ENCODE measurements at places on chromosomes 5 and 9.
A peak's percentile ranks its signal among the peaks of the same experiment; 100 is the strongest.

- peak; percentile 64 for DNase-seq
These were observed 23.1 kb upstream of the CNOT6 start for GRCh38 chr5:180470966-180471582.

DNA sequence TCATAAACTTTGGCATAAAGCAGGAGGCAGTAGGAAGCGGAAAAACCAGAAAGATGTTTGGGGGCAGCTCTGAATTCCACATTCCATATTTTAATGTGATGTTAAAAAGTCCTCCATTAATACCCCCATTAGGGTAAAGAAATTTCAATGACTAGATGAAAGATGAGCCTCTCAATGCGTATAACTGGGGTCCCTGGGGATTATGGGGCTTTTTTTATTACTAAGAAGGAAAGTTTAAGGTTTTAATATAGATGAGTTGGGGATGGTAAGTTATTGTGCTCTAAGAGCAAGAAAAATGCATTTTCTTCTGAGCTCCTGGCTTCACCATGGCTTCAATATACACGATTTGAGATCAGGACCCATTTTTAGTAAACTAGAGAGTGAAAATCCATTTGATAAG is 321.9 kb downstream of the CDK5RAP2 start:
- DNase-seq = no peak

DNA sequence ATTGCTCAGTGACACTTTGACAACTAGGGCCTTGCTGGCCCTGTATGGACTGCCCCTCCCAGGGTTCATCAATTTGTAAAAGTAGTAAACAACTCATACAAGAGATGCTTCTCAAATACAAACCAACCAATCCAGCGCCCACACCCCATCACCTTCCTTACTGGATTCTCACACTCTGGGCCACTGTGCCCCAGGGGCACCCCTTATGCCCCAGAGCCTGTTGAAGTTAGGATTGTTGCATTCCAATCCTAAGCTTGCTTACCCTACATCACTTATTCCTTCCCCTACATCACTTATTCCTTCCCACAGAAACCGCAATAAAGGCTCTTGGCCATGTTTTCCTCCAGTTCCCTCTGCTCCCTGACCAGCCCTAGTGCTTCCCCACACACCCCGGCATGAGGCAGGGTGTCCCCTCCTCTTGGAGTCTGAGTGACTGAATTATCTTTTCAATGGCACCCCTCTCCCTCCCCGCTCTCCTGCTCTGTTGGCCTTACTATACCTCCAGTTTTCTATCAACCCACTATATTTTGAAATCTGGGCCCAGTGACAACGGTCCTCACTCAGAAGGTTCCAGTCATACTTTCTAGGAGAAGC is 182.4 kb upstream of the S1PR3 start:
- DNase-seq = no peak

DNA sequence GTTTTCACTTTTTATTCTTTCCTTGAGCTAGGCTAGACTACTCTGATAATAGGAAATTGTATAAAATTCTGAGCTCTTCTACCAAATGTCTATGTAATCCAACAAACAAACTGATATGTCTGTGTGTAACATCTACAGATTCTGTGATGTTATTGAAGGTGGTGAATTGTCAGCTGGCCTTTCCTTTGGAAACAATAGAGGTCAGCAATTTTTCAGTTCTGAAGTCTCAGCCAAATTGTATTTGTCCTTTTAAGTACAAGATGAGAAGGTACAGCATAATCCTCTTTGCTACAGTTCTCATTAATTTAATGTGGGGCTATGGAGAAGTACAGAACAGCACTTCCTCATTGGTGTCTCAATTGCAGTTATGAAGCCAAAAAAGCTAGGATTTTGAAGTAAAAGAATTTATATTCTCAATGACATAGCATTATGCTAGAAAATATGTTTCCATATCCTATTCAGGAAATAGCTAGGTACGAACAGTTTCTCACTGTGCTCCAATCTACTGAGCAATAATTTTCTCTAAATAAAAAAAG is 198.0 kb downstream of the HINT1 start:
- peak; percentile 23 for DNase-seq

DNA sequence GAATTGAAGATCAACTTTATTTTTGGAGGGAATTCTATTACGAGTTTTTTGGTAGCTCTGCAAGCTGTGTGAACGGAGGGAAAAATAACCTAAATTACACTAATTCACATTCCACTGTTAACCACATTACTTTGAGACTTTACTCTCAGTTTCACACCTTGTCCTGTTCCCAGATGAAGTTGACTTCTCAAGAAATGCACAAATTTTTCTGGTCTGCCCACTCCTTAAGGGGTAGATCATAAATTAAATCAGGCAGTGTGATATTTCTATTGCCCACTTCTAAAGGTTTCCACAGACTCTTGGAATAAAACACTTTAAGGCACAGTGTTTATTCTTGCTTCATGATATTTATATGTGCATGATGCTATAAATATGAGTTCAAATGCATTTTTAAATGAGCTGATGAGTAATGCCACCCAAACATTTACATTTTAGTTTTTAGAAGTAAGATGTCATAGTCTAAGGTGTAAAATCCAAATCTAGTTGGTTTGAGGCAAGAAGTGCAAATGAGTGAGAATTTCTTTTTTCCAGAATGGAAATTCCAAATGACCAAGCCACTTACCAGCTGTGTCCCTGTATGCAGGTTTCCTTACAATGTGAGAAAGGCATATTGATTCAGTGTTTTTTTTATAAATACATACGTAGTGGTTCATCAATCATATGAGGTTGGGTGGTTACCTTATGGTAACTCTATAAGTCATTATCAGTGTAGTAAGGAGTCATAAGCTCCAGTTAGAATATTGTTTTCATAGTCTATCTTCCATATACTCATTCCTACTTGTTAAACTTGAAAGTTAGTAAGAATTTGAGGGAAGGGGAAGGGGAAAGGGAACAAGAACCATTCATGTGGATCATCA is 437.7 kb upstream of the MEF2C start:
- DNase-seq = no peak

- no peak for DNase-seq
These were observed 68.1 kb upstream of the RNF130 start for GRCh38 chr5:180139731-180140055.

GRCh38 chr5:110817459-110817858 is 78.7 kb downstream of the SLC25A46 start:
- no peak for DNase-seq

GRCh38 chr5:10564838-10565784 is 1.2 kb downstream of the ANKRD33B start:
- DNase-seq = peak; percentile 39

GRCh38 chr9:34664281-34665066 is 2.0 kb upstream of the CCL27 start:
- peak; percentile 82 for DNase-seq

- DNase-seq = no peak
These were observed 6.5 kb downstream of the GHR start for GRCh38 chr5:42429694-42430093.

GRCh38 chr9:126979461-126979860 is 64.9 kb downstream of the RALGPS1 start:
- no peak for DNase-seq

DNA sequence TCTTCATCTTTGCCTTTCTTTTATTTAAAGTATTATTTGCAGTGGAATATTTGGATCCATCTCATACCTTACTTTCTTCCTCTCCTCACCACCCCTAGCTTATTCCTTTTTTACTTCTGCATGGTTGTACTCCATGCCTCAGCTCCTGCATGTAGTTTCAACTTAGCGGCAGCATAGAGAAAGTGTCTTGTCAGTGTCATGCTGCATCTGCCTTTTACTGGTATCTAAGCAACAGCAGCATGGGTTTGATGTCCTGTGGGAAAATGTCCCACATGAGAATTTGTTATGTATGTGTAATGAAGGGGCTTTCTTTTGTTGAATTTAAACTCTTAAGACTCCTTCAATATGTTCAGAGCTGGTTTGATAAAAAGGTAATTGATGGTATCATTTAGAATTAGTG is 20.6 kb downstream of the TCERG1 start:
- no peak for DNase-seq

DNA sequence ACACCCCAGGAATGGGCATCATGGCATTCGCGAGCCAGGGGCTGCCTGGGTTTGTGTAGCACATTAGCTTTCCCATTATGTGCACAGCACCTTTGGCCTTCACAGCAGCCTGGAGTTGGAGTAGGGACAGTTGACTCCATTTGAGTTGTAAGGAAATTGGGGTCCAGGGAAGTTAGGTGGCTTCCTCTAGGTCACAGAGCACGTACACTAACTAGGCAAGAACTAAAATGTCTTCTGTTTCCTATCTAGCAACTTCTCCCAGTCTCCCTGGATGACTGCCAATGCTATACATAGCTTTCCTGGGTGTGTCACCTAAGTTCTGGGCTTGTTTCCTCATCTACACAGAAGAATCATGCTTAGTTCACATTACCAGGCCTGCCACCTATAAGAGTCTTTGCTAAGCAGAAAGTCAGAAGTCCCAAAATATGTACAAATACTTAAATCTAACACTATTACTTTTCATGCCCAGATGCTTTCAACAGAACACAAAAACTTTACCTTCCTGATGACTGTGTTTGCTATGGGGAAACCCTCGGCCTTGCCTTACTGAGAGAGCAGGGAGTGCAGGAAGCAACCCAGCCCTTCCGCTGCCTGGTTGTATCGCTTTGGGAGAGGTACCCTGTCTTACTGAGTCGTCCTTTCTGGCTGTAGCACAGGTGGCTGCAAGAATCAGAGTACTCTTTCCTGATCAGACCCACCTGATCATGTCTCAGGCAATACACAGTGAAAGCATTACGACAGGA is 12.0 kb downstream of the MACROH2A1 start:
- DNase-seq = peak; percentile 88

DNA sequence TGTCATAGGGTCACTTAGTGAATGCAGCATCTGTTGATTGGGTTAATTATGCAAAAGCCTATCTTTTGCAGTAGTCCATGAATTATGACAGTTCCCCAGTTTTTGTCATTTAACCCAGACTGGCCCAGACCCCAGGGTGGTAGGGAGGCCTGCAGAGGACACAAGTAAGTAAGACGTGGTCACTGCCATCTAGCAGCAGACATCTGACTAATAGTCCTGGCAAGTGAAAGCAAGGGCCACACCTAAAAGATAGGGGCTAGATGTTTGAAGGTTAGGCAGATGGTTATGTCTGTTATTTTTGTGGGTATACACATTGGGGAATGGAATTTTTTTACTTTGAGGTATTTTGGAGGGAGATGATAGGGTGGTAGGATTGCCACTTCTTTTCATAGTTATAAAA is 48.0 kb downstream of the RAB14 start:
- no peak for DNase-seq

DNA sequence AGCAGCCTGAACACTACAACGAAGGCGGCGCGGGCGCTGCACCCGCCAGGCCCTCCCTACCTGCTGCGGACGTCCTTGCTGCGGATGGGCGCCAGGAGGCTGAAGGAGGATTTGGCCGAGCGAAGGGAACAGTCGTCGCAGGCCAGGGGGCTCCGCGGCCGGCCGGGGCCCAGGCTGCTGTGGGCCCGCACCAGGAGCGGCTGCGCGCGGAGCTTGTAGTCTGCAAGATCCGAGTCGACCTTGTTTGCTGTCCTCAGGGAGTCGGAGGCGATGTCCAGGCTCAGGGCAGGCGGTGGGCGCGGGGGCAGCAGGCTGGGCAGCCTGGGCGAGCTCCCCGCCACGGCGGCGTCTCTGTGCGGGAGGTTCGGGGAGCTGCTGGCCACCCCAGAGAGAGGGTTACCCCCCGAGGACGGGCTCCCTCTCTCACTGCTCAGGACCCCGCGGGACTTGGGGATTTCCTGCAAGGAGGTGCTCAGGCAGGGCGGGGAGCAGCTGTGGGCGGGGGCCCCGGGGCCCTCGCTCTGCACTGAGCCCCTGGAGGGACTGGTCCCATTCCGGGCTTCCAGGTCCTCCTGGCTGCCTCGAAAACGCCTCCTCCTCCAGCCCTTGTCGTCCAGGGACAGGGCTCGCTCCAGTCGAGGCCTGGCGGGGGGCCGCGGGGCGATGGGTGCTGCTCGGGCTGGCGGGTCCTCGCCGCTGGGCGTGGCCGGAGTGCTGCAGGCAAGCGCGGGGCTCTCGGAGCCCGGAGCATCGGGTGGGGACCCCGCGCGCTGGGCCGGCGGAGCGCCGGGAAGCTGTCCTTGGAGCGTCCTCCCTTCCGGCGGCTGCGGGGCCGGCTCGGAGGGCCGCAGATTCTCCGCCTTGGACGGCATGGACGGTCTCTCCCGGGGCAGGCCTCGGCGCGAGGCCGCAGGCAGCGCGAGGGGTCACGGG is 831 bp downstream of the INPP5E start:
- peak; percentile 15 for DNase-seq

- no peak for DNase-seq
These were observed 142.7 kb downstream of the TTLL11 start for GRCh38 chr9:121950441-121950840.

DNA sequence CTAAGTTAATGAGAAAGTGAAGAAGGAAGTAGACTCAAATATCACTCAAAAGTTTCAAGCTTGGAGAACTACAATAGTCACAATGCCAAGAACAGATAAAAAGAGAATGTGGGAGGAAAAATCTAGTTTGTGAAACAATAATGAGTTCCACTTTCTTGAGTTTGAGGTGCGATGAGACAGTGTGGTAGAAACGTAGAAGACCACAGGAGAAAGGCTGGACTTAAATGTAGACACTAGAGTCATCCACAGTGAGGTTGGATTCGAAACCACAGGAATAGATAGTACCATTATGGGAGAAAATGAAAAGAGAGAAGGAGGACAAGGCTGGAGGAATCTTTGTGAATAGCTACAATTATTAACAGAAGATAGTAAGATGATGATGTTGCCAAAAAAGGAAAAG is 141.1 kb upstream of the LRRTM2 start:
- DNase-seq = no peak

DNA sequence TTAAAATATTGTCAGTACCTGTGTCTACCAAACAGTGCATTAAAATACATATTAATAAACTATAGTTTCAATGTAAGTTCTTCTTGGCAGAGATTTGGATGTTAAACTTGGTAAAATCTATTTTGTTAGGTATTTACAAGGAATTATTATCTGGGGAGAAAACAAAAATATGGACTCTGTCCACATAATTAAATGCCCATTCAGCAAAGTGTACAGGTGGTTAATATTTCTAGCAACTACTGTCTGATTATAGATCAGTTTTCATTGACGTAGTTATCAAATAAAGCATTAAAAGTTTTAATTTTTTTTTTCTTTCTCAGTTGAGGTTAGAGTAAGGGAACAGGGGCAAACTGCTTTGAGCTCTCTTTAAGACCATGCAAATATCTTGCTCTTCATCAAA is 88.9 kb downstream of the NNT start:
- DNase-seq = no peak

- no peak for DNase-seq
These were observed 131.0 kb upstream of the IER5L start for GRCh38 chr9:129309041-129309430.

Data from suppressor macrophage treated with lipopolysaccharide for 4 hours (primary cell).